ENCODE measurements at places on chromosomes 11 and 22.

DNA sequence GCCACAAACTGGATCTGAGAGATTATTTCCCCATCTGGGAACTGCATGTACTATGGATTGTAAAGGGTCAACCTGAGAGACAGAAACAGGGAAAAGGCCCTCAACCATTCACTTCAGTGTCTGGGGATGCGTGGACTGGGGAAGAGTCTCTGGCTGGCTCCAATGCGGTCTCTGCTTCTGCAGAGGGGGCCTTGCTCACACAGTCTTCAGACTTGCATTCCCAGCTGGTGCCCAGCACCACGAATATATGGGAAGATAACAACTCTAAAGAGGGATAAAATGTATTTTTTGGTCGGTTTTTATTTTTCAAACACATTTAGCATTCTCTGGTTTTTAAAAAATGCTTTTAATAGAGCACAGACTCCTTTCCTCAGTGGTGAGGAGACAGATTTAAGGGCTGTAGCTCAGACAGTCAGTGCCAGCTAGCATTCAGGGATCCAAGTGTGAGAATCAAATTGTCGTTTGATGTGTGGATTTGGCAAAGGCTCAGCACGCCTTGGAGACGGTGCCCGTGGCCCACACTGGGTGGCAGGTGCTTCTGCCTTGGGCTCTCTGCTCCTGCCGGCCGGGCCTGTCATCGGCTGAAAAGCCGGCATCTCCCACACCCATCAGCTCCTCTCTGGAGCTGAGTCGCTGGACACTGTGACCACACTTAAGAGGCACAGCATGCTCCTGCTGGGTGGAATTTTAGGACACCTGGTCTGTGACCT, 8.0 kb upstream of the EFCAB6 start:
- DNase-seq, result no peak

- no peak for DNase-seq
These were observed 131.1 kb downstream of the RASSF10 start for GRCh38 chr11:13140028-13140870.

DNA sequence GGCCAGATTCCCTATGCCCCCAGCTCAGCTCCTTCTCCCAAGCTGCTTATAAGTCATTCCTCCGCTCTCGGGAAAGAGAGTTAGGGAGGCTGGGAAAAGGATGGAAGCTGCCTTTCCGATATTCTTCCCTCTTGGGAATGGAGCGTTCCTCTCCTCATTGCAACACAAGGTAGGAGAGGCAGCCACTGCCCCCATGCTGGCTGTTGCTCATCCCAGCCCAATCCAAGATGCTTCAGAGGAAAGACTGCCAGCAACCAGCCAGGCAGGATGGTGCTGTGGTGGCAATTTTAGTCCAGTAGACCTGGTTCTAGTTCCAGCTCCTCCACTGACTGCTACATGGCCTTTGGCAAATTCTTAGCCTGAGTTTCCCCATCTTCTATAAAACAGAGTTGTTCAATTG, 13.7 kb upstream of the C11orf96 start:
- DNase-seq, result no peak

GRCh38 chr22:43434928-43435311, 23.1 kb downstream of the MPPED1 start:
- no peak for DNase-seq

GRCh38 chr11:23318670-23319069, 458.4 kb upstream of the CCDC179 start:
- no peak for DNase-seq
